ENCODE measurements at places on chromosomes 3 and 15.

- no peak for DNase-seq
Measured at GRCh38 chr3:60575718-60576272, 675.5 kb downstream of the FHIT start.

DNA sequence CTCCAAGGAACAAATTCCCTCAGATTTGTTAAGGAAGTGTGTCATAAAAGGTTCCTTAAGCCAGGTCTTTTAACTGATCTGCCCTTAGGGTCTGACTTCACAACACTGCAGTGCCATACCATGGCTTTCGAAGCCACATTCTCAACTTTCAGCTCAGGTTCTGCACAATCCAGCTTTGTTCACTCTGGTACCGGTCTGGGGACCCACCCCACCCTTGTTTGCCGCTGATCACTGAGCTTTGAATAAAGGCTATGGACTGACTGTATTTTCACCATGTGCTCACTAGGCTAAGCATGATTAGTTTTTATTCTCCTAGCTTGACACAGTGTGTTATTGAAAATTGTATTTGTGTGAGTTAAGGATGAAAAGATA lies 15.9 kb downstream of the SNX1 start:
- no peak for DNase-seq

- no peak for DNase-seq
Measured at GRCh38 chr3:149495581-149496125, 21.2 kb downstream of the TM4SF4 start.

- DNase-seq: no peak
Measured at GRCh38 chr3:115233021-115233420, 85.9 kb upstream of the ZBTB20 start.

DNA sequence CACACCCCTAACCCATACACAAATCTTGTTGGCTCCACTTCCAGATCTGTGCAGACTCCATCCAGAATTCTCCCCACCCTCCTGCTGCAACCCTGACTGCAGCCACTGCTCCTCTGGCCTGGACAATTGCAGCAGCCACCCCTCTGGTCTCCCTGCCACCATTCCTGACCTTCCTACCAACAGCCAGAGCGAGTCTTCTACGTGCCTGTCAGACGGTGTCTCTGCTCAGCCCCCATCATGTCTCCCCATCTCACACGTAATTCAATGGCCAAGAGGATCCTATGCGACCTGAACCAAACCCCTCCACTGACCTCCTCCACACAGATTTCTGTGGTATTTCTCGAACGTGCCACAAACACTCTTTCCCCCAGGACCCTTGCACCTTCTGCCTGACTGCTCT lies 103.3 kb downstream of the TPRA1 start:
- no peak for DNase-seq

DNA sequence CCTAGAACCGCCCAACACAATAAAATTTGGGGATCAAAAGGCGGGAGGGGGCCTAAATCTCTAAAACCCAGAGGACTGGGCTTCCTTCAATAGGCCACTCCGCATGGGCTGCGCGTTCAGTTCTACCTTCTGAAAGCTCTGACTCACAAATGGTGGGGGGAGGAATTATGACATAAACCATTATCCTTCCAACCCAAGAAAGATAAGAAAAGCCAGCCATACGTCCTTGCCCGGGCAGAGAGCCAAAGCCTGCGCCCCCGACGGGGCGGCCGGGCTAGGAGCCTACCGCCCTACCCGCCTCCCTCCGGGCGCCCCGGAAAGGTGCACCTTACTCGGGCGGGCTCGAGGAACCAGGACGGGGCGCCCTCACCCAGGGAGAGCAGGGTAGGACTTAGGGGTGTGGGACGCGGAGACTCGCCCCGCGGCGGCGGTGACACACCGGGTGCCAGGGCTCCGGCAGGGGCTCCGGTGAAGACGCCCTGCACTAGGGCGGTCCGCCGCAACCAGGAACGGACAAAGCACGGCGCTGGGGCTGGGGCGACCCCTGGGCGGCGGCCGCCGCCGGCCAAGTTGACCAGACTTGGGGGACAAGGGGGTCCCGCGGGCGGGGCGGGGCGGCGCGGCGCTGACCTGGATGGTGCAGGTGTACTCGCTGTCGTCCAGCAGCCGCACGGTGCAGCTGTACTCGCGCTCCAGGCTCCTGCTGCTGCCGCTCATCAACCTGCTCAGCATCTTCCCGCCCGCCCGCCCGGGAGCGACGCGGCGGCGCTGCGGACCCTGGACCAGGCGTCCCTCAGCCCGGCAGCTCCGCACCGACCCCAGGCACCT lies 534 bp downstream of the FRMD5 start:
- peak; percentile 43 for DNase-seq

DNA sequence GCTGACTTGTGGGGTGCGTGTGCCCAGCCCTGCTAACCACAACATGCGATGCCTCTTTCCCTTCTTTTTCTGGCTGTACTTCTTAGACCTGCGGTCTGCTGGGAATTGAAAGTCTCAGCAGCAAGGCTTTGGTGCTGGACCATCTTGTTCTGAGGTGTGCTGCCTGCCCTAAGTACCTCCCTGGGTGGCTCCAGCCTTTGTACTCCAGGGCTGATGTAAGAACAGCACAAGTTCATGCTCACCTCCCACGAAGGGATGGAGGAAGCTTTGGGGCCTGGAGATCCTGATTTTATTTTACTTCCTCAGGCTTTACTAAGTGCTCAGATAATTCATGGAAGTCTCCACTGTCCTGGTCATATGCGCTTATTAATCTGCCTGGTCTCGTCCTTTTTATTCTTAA lies 28.9 kb downstream of the FAM43A start:
- DNase-seq: no peak

GRCh38 chr3:172111163-172111562 lies 71.8 kb downstream of the FNDC3B start:
- DNase-seq: no peak

- no peak for DNase-seq
Measured at GRCh38 chr3:70821602-70822001, 509.2 kb upstream of the MDFIC2 start.
